Activated effector memory CD4-positive, alpha-beta T cell treated with anti-CD3 and anti-CD28 coated beads, Interleukin-2, amount 50 U/mL, for 16 hours (primary cell): ENCODE measurements at places on chromosomes 5 and 9.

- no peak for DNase-seq
Measured at GRCh38 chr5:68484307-68485068, 268.9 kb downstream of the PIK3R1 start.

DNA sequence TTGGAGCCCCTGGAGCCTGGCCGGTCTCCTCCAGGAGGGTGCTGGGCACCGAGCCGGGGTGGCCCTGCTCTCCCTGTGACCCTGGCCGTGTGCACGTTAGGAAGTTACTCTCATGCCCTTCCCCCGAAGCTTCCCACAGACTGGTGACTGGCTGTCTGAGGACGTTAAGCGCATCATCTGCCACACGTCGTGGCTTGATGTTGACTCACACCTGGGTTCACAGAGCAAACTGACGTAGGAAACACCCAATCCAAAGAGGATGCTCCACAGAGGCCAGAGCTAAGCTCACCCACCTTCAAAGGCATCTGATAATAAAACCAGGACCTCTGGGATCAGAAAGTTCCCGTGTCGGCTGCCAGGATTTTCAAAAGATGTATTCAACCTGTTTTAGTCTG, 152.9 kb upstream of the PHYKPL start:
- DNase-seq: no peak

GRCh38 chr5:24353016-24353415, 291.8 kb downstream of the CDH10 start:
- no peak for DNase-seq

DNA sequence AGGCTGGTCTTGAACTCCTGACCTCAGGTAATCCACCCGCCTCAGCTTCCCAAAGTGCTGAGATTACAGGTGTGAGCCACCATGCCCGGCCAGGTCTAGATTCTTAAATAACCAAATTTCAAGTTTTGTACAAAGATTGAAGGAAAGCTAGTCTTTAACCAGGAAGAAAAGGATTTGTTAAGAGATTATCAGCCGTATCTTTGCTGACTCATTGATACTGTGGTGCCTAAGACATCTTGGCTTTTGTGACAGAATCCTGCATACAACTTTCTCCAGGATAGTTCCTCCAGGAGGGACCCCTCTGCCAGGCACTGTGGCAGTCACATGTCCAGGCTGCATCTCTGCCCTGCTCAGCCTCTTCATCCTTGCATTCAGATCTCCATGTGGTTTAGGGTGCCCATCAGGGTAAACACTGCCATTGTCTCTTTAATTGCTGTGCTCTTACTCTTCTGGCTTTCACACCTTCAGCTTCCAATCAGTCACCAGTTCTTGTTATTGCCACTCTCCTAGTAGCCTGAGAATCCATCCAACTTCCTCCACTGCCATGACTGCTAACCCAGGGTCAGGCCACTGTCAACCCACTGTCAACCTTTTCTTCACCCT, 10.0 kb downstream of the MAP3K1 start:
- DNase-seq: no peak

DNA sequence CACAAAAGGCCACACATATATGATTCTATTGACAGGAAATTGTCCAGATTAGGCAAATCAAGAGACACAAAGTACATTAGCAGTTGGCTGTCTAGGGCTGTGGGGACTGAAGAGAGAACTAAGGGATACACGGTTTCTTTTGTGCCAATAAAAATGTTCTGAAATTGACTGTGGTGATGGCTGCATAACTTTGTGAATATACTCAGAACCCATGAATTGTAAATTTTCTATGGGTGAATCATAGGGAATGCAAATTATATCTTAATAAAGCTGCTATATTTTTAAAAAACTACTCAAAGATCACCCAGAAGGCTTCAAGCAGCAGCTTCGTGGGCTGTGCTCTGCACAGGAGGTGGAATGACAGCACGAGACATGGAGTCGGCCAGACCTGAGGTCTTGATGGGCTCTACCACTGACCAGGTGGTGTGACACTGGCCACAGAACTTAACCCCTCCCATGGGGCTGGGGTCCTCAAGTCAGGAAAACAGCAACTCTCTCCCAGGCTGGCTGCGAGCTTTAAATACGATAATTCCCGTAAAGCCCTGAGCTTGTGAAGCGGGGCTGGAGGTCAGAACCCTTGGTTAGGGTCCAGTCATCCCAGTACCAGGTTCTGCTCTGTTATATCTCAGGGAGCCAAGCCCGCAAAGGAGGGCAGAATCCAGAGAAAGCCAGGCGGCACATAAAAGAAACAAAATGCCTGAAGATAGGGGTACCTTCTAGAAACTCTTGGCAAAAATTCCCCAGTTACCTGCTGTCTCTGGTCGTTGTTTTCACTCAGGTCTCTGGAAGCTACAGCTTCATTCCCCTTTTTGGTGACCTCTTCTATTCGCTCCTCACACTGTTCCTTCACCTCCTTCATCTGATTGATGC, 59.1 kb downstream of the GOLM1 start:
- no peak for DNase-seq

DNA sequence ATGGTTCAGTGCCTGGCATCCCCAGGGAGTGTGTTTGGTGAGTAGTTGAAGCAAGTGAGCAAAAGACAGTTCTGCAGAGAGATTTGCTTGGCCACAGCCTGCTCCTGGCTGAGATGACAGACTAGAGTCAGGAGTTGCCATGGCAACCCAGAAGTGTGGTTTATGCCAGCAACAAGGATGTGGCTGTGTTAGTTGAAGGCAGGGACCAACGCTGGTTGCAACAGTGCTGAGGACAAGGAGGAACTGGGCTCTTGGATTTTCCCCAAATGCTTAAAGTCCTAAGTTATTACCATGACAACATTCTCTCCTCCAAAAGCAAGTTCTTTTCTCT, 2.7 kb downstream of the NXNL2 start:
- DNase-seq: no peak

DNA sequence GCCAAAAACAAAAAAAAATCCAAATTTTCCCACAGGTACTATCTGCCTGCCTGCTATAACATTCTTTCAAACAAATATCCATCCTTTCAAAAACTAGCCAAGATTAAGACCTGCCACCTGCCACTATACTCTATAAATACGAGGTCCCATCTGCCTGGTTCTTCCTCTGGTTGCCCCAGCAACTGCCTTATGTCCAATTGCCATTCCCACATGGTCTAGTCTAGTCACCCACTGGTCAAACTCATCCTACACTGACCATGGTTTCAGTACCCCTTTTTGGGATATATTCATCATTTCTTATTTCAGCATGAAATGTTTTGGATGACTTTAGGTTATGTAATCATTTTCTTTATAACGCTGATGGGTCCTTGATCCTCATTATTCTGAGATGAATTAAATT, 95.1 kb upstream of the CCNG1 start:
- no peak for DNase-seq

GRCh38 chr9:98215821-98216220, 23.4 kb upstream of the CORO2A start:
- DNase-seq: no peak

GRCh38 chr9:86997156-86997555, 49.9 kb upstream of the GAS1 start:
- no peak for DNase-seq

- DNase-seq: no peak
Measured at GRCh38 chr9:121714075-121714705, 62.8 kb downstream of the DAB2IP start.

- no peak for DNase-seq
Measured at GRCh38 chr9:5512658-5513452, 2.5 kb downstream of the PDCD1LG2 start.

GRCh38 chr9:31808766-31809165, 575.7 kb upstream of the ACO1 start:
- DNase-seq: no peak

DNA sequence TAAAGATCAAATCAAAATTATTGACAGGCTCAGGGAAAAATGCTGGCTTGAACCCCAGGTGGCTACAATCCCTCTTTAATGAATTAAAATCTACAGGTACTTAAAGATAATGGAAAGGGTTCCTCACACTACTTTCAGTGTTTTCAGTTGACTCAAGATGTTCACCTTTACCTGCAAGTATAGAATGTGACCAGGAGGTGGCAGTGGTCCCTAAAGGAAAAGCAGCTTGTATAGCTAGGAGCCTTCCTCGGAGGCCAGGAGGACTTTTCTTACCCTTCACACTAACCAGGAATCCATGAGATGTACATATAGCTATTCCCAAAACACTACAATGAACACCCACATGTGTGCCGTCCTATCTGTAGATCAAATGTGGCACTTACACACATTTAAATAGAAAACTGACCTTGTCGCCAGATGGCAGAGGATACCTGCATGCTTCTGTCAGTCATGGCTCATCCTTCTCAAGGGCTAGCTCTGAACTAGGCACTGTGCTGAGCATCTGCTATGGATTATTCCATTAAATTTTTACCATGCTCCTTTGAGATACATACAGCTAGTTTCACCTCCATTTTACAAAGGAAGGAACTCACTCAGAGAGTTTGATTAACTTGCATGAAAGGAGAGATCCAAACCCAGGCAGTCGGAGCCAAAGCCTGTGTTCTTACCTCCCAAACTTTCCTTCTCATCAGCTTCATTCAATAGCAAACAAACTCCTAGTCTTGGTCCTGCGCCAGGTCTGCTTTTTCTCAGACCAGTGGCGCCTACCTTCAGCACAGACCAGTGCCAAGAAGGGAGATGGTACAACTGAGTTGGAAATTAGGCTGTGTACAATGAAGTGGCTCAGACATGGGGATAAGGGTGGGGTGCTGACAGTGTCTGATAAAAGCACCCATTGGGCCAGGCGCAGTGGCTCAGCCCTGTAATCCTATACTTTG, 24.5 kb downstream of the C9orf152 start:
- DNase-seq: peak; percentile 70

GRCh38 chr9:111094958-111095357, 56.7 kb upstream of the LPAR1 start:
- no peak for DNase-seq

DNA sequence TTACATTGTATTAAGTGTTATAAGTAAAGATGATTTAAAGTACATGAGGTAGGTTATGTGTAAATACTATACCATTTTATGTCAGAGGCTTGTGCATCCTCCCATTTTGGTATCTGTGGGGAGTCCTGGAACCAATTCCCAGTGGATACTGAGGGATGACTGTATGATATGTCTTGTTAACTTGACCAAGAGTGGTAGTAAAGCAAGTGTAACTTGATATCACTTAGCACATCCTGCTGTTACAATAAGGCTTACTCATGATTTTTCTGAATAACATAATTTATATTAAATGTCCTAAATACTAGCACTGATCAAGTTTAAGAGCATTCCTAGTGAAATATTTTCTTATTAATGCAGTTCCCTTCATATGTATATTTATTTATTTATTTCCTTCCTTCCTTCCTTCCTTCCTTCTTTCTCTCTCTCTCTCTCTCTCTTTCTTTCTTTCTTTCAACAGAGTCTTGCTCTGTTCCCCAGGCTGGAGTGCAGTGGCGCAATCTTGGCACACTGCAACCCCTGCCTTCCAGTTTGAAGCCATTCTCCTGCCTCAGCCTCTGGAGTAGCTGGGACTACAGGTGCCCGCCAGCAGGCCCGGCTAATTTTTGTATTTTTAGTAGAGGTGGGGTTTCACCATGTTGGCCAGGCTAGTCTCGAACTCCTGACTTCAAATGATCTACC, 7.5 kb downstream of the NDFIP1 start:
- DNase-seq: no peak

DNA sequence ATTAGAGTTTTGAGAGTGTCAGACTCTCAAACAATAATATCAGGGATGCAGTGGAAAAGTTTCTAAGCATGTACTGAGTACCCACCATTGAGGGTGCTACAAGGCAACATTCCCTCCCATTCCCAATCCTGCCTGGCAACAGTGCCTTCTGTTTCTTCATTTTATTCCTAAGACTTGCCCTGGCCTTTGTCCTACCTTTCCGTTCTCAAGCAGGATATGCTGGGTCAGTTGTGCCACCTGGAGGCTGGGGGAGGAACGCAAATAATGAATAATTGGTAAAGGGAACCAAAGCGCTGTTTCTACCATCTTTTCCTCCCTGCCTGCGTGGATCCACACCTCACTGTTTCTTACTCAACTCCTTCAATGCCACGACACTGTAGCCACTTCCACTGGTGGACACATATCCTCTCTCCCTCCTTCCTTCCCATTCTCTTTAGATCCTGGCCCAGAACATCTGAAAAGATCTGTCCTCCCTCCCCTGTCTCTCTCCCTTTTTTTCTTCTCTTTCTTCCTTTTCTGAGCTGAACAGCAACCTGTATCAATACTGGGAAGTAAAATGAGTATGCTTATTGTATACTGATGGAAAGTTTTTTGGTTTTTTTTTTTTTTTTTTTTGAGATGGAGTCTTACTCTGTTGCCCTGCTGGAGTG, 149.5 kb downstream of the C9orf152 start:
- DNase-seq: peak; percentile 80

GRCh38 chr9:72037571-72037970, 22.8 kb downstream of the C9orf57 start:
- no peak for DNase-seq

- DNase-seq: no peak
Measured at GRCh38 chr5:159057996-159058395, 41.7 kb downstream of the EBF1 start.

DNA sequence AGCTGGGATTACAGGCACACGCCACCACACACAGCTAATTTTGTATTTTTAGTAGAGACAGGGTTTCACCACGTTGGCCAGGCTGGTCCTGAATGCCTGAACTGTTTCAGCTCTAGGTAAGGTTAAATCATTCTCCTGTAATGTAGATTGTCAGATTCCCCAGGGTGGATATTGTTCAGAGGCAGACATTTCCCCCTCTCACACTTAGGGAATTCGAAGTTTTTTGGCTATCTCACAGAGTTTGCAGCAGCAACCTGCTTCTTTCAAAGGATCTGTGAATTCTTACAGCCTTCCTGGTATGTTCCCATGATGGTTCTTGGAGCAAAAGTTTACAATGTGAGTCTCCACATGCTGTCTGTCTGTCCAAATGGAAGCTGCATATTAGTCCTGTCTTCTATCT, 15.6 kb upstream of the DIRAS2 start:
- DNase-seq: no peak

DNA sequence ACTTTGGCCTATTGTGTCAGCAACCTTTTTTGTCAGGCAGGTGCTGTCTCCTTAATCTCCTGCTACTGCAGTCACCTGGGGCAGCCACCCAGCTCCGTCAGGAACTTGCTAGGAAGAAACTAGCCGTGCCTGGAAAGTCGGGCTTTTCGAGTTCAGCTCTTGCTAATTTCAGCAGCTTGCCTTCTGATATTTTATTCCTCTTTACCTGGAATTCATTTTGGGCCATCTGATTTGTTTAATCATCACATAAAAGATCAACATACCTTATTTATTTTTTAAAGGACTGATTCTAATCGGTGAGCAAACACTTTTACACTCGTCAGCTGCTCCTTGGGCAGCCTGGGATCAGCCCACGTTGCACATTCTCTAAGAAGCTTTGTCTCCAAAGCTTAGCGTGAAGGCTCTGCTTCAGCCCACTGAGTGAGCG, 42.2 kb downstream of the PRLR start:
- no peak for DNase-seq
